ENCODE measurements at places on chromosomes 2 and 18.

DNA sequence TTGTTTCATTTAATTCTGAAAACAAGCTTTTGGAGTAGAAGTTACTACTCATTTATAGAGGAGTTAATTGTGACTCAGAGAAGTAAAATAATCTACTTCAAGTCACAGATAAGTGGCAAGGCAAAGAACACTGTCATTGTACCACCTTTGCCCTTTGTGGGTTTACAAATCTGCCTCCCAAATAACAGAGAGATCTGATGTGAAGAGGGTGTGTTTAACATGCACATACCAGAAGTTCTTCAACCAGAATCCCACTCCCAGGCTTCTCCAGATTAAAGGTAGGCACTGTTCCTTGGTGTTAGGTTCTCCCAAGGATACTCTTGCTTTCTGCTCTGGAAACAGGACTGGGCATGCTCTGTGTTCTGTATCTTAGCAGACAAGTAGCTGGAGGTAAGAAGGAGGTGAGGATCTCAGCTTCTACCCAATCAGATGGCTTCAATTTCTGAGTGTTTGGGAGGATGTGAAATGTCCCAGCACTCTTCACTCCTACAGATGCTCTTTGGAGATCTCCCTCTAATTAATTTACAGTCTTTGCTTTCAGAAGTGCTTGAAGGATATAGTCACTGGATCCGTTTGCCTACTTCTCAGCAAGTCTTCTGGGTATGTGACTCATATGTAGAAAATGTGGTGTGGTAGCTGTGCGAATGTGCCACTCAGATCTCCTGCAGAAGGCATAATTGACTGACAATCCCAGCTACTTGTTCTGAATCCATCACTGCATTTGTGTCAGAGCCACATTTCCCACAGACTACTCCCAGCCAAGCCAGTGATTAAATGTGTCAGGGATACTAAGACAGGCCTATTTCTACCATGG lies 111.1 kb downstream of the KLHL14 start:
- DNase-seq = peak; percentile 48

GRCh38 chr18:28015671-28016070 lies 161.3 kb downstream of the CDH2 start:
- DNase-seq = no peak

DNA sequence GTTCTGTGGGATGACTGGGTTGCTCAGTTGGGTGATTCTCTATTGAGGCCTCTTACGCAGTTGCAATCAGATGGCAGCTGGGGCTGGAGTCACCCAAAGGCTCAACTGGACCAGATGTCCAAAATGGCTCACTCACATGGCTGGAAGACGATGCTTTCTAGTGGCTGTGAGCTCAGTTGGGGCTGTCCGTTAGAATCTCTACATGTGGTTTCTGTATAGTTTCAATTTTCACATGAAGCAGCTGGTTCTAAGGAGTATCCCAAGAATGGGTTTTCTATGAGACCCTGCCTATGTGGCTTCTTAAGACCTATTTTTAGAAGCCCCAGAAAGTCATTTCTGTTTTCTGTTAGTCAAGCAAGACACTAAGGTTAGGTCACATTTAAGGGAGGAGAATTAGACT lies 4.4 kb downstream of the XRCC5 start:
- DNase-seq = no peak

GRCh38 chr18:77077401-77077800 lies 55.2 kb downstream of the MBP start:
- no peak for DNase-seq

DNA sequence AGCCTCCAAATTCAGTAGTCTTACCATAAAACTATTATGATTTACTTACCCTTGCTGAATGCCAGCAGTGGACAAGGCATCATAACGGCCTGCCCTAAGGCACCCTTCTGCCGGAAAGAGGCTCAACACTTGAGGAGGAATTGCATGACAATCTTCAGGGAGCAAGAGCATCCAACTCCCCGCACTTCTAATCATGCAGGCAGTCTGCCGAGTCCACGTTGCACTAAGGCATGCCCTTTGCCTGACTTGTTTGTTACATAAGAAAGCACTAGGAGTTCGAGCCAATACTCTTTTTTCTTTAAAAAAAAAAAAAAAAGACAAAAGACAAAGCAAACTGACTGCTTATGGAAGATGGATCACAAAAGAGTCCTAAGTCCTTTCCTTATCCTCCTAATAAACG lies 17.9 kb upstream of the SPTBN1 start:
- no peak for DNase-seq

- DNase-seq = peak; percentile 96
These were observed 344.8 kb downstream of the TGIF1 start for GRCh38 chr18:3794537-3795348.

DNA sequence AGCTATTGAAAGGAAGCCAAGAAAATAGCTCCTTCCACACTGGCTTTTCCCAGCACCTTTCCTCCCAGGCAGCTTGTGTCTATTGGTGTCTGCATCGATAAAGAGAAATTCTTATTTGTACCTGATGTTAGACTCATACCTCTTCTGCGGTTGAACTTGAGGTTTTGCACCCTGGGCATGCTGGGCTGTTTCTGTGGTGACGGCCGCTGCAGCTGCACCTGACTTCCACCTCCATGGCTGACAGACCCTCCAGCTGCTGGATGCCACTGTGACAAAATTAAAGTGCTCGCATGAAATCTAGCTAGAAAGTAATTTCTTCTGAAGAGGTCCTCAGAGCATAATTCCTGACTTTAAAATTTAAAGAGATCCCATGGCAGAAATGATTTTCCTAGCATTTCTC lies 6.6 kb downstream of the FECH start:
- DNase-seq = no peak
